Left colon (tissue), 2 donors: ENCODE measurements at places on chromosomes 3 and 15. TPM values are rescaled to one million over a fixed set of nuclear protein-coding genes. Genes with fewer than 3 reads are reported as not detected.

Gene GLDN
- total RNA-seq, result 3.2 TPM

- DNase-seq, result no peak
Observed at GRCh38 chr3:132284781-132285619, 32.2 kb upstream of the ACP3 start.

DNA sequence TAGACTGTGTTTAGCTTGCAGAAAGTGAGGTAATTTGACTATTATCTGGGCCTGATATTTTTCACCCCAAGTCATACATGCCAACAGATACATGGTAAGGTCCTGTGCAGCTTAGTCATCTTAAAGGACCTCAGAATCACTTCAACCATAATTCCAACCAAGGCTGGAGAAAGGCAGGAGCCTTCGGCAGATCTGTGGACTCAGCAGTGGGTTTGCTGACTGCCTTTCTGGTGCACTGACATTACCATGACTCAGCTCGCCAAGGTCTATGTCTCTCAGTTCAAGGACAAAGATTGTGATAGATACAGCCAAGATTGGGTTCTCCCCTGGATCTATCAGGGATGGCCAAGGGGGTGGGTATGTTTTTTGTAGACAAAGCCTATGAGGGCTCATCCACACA lies 32.7 kb downstream of the LYZL4 start:
- DNase-seq, result no peak

GRCh38 chr3:134258761-134259347 lies 8.2 kb upstream of the RYK start:
- DNase-seq, result no peak

GRCh38 chr3:107008213-107008612 lies 369.0 kb upstream of the CCDC54 start:
- DNase-seq, result no peak

DNA sequence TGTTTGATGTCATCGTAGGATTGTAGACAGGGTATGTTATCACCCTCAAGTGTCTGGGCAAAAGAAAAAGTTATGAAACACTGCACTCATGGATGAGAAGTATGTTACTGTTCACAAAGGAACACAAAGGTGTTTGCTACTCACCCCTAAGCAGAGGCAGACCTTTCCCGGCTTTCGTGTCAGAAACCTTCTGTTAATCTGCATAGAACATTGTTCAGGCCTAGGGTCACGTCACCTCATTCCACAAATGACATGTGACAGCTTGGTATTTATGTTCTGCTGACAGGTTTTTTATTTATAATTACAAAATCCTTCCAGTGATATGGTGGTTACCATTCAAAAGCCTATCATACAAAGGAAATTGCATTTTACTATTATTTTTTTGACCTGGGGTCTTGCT lies 16.5 kb downstream of the THUMPD3 start:
- no peak for DNase-seq

DNA sequence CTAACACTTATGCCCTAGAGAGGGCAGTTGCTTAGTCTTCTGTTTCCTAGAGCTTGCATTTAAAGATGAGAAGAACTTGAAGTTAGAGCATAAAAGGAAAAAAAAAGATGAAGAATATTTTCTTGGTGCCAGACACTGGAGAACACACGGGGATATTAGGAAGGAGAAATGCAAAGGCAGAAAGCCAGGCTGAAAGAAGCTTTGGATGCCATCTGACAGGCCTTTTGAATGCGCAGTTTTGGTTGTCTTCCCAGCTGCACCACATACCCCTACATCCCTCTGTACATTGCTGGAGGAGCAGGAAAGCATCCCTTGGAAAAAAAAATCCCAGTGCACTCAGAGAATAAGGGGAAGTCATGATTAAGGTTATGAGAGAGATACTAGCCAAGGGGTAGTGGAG lies 378.9 kb downstream of the GAP43 start:
- DNase-seq, result no peak
